Foreskin keratinocyte (primary cell): ENCODE measurements at places on chromosomes 4 and X. TPM values are rescaled to one million over a fixed set of nuclear protein-coding genes. Genes with fewer than 3 reads are reported as not detected.

MID1 gene
- total RNA-seq = 12.6 and 17.6 TPM in 2 replicates

PRKG2 gene
- 0.48 and 0.63 TPM in 2 replicates for total RNA-seq

BOD1L1 gene
- total RNA-seq = 29.2 and 30.2 TPM in 2 replicates

FDCSP gene
- total RNA-seq = not detected in 2 replicates

GLUD2 gene
- 0.17 and 0.25 TPM in 2 replicates for total RNA-seq

DNA sequence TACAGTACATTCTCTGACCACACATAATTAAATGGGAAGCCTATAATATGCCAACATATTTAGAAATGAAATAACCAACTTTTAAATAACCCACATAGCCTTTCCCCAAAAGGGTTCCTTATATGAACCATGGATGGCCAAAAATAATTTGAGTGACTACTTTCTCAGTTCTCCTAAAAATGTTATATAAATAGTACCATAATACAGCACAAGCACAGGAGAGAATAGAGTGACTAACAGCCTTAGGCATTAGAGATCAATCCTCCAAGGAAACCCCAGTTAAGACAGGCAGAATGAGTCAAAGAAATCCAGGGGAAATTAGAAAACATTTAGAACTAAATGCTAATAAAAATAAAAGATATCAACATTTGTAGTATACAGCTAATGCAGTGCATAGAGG is 50.2 kb downstream of the ANKRD17 start:
- peak; percentile 29 for DNase-seq

GRCh38 chrX:38660395-38661102 is 99.2 kb downstream of the TSPAN7 start:
- no peak for DNase-seq

- DNase-seq = peak; percentile 62
These were observed 14.6 kb upstream of the SLC25A4 start for GRCh38 chr4:185128272-185129119.

DNA sequence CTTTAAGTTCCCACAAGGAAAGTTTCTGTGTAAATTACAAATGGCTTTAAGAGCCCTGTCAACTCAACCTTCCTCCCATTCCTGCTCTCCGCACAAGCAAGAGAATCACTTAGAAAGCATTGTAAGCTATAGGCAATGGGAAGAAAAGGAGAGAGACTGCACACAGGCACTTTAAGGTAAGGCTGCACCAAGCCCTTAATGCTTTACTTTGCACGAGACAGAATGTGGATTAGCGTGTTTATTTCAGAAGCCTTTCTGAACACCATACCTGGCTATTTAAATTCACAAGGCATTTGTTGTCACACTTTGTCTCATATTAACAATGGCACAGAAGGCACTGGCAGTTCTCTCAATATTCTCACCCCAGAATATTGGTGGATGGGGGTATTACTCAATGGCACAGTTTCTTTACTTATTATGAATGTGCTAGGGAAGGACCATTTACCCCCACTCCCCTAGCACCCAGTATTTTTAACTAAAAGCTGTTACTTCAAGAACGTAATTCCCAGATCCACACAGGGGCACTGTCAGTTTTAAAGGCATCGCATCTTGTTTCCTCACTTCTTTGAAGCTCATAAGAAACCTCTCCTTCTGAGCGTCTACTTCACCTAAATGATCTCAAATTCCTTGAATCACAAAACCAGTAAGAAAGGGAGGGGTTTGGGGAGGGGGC is 150.0 kb downstream of the MAML3 start:
- DNase-seq = no peak

DNA sequence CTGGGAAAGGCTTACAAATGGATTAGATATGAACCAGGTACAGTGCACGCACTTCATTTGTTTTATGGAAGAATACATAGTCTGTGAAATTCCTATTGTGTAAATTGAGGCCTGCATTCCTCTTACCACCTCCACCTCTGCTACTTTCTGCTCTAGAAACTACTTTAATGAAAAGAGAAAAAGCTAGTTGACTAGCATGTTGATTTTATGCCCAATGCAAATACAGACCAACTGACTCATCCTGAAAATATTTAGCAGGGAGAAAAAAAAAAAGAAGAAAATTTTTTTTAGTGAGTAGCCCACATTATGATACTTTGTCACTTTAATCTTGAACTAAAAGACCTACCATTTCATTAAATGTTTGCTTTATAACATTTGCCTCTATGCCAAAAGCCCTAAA is 41.2 kb downstream of the DCLK2 start:
- DNase-seq = no peak

DNA sequence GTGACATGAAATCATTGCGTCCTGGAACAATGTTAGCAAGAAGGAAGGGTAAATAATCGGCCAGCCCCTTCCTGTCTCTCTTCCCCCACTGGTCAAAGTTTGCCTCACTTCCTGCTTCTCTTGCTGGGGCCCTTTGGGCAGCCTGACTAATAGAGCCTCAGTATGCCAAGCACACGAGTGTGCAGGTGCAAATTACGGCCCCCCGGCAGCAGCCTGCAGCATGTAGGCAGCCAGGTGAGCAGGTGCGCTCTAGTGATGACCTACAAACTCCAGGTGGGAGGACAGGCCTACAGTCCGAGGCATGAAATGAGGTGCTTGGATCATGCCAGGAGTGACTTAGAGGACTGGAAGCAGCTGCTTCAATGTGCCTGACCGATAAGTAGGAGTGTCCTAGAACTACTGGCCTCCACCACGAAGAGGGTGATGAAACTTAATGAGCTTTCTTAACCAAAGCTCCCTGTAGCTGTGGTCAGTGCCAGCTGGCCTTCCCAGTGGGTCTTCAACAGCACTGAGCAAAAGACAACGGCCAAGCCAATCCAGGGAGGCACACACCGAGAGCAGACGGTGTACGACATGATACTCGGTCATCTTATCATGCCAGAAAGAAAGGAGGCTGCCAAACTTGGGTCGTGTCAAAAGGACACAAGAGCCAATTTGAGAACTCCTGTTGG is 26.1 kb upstream of the FAT1 start:
- no peak for DNase-seq

GRCh38 chr4:55396308-55397125 is 760 bp downstream of the TMEM165 start:
- DNase-seq = no peak
